H54 (cell line): ENCODE measurements at places on chromosomes 13 and 19.
A peak's percentile ranks its signal among the peaks of the same experiment; 100 is the strongest.

- no peak for DNase-seq
Measured at GRCh38 chr13:109105899-109106298, 476.5 kb downstream of the MYO16 start.

- no peak for DNase-seq
Measured at GRCh38 chr13:95671597-95671996, 5.3 kb upstream of the DNAJC3 start.

DNA sequence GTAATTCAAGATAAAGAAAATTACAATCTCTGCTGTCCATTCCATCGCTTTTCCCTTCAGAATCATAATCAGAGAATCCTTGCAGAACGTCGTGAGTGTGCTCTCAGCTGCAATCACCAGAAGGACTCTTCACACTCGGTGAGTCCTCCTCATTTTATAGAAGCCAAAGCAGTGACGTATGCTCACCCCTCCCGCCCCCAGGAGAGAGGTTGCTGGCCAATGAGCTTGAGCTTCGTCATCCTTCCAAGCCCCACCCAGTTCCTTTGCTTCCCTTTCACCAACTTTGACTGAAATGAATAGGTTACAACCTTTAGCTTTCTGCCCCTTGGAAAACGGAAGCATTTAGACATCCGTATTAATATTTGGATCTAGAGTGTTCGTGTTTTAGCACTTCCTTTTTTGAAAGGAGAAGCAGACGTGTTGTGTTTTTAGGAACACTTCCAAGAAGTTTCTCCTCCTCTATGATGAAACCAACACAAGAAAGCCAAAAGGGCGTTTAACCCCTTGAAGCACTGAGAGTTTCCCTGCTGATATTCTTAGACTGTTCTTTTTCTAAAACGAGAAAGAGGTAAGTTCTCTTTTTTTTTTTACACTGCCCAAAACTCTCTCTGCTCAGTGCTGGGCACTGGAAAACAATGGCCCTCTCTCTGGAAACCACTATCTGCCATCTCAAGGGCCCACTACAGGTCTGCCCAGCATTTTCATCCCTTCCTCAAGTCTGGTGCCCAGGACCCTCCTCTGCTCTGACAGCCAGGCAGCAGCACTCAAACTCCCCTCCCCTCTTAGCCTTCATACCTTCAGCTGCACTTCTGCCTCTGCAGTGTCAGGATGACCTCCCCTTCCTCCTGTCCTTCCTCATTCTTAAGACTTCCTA, 44.3 kb upstream of the CEACAM21 start:
- peak; percentile 58 for DNase-seq

DNA sequence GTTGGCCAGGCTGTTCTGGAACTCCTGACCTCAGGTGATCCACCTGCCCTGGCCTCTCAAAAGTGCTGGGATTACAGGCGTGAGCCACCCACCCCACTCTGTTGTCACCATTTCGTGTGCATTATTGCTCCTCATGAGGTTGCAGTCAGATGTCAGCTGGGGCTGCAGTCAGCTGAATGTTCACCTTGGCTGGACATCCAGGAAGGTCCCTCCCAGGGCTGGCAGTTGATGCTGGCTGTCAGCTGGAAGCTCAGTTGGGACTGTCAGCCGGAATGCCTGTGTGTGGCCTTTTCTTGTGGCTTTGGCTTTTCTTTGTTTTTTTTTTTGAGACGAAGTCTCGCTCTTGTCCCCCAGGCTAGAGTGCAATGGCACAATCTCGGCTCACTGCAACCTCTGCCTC, 6.6 kb downstream of the MEGF8 start:
- DNase-seq: no peak

DNA sequence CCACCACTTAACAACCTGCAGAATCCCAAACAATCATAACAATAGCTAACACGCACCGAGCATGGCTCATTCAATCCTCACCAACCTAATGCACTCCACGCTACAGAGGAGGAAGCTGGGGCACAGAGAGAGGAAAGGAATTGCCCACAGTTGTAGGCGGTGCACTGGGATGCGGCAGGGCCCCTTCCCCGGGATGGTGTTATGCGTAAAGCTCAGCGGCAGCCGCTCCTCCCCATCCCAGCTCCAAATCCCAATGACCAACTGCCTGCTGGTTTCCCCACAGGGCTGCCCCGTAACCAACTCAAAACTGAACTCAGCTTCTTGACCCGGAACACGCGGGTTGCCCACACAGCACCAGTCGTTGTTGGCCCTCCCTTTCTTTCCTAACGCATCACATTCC, 42.2 kb downstream of the SERP2 start:
- no peak for DNase-seq

GRCh38 chr19:43760941-43761340, 6.2 kb upstream of the SMG9 start:
- no peak for DNase-seq

DNA sequence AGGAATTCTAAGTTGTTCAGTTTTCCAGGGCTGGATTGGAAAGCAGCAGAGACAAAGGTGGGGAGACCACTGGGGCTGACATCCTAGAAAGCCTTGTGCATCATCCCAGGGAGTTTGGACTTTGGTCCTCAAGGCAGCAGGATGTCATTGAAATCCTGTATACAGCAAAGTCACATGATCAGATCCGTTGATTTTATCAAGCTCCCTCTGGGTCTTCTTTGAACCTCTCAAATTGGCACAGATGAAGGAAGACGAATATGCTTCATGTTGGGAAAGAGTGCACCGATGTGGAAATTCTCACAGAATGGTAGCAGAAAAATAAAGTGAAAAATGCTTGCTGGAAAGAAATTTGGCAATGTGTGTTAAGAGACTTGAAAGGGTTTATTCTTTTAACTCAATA, 149.8 kb upstream of the TMTC4 start:
- DNase-seq: no peak

DNA sequence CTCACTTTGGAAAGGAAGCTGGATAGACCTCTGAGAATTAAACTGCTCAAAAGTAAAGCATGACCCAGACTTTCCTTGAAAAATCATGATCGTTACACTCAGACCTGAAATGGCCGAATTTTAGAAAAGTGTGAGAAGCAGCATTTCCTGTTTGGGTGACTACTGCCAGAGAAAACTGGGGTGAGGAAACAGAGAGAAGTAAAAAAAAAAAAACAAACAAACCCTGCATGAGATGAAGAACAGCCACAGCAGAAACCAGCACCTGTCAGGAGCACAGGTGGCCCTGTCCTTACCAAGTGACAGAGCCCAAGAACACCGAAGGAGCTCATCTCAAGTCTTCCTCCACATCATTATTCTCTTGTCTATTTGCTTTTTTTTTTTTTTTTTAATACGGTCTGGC, 12.0 kb upstream of the ADPRHL1 start:
- DNase-seq: no peak

- DNase-seq: no peak
Measured at GRCh38 chr19:9782338-9782737, 13.8 kb upstream of the ZNF846 start.

DNA sequence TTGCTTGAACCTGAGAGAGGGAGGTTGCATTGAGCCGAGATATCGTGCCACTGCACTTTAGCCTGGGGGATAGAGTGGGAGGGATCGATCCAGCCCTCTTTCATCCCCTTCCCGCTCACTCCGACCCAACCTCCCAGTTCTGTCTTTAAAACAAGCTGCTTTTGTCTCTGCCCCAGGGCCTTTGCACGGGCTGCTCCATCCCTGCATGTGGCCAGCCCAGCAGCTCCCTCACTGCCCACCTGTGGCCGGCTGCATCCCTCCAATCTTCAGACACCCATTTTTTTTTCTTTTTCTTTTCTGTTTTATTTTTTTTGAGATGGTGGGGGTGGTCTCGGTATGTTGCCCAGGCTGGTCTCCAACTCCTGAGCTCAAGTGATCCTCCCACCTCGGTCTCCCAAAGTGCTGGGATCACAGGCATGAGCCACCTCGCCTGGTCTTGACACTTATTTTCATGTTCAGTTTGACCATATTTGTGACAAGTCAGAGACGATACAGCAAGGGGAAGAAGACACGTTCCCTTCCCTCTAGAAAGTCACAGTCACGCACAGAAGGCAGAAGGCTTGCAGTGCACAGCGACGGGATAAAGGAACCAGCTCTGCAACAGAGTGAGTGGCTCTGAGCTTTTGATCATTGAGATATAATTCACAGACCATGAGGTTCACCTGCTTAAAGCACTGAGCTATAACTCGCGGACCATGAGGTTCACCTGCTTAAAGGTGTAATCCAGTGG, 31.8 kb downstream of the EFNA2 start:
- DNase-seq: no peak

DNA sequence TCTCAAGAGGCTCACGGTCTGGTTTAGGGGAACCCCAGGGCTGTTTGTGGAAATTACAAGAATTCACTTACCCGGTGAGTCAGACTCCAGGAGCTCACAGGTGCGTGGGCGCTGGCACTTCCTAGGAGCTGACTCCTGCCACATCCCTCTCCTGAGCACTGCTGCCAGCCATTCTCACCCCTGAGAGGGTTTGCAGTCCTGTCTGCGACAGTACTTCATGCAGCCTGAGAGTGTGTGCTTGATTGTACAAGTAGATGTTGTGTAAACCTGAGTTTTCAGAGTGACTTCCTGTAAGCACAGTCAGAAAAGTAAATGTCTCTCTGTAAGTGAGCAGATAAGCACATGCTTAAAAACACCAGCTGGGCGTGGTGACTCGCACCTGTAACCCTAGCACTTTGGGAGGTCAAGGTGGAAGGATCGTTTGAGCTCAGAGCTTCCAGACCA, 8.1 kb downstream of the MRPL4 start:
- no peak for DNase-seq

GRCh38 chr19:3914199-3914598, 18.7 kb upstream of the NMRK2 start:
- DNase-seq: no peak

DNA sequence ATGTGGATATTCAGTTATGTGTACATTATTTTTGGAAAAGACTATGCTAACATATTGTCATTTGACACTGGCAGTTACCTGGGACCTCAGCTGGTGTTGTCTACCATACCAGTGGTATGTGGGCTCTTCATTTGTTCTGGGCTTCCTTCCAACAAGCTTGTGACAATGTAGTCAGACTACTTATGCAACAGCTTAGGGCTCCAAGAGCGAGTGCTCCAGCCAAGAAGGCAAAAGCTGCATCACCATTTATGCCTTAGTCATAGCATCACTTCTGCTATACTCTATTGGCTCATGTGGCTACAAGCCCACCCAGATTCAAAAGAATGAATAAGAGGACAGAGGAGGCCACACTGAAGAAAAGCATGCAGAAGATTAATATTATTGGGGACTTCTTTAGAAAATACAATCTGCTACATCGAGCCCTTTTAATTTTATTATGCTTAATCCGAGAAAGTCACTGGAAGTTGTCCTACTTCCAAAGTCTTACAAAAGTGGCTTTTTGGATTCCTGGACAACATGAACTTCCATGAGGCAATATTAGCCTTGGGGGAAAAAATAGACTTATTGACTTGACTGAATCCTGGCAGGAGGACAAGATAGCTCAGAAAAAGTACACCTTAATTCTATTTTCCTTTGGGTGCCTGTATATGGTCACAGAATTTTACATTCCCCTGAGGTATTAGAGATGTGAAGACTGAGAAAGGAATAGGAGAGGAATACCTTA, 529.4 kb upstream of the HTR2A start:
- DNase-seq: no peak

DNA sequence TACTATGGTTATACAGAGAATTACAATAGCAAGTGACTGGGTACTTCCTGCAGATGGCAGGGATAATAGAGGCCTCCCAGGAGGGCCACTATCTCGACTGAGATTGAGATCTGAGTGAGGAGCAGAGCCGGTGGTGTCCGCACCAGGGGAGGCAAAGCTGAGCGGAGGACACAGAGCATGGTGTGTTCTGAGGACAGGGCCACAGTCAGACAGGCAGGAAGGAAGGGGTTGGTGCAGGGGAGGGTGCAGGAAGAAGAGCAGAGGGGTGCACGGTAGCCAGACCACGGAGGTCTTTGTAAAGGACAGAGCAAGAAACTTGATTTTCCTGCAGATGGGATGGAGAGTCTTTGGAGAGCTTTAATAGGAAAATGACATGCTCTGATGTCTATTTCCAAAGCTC, 152.4 kb downstream of the SHISA2 start:
- DNase-seq: no peak

- peak; percentile 78 for DNase-seq
Measured at GRCh38 chr19:18385675-18386542, at the start of gene GDF15. TSS of gene GDF15 (plus strand) at chr19:18386158. CDS start at chr19:18386190, 32 bp downstream.

GRCh38 chr13:73336773-73337172, 278.0 kb downstream of the KLF5 start:
- DNase-seq: no peak

- no peak for DNase-seq
Measured at GRCh38 chr13:48188131-48188530, 44.9 kb upstream of the ITM2B start.

DNA sequence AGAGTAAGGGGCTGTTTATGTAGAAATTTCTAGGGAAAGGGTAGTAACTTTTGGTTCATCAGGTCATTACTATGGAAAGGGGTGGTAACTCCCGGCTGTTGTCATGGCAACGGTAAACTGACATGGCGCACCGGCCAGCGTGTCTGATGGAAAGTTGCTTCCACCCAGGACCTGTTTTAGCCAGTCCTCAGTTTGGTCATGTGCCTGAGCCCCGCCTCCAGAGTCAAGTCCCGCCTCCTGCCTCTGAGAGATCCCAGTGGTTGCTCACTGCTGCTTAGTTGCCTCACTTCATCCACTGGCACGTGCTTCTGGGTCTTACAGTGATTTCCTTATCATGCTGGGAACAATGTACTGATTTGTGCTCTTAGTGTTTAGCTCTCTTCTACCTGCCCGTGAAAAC, 455.2 kb upstream of the ZNF507 start:
- no peak for DNase-seq

GRCh38 chr13:23805122-23805521, 84.1 kb downstream of the MIPEP start:
- no peak for DNase-seq

DNA sequence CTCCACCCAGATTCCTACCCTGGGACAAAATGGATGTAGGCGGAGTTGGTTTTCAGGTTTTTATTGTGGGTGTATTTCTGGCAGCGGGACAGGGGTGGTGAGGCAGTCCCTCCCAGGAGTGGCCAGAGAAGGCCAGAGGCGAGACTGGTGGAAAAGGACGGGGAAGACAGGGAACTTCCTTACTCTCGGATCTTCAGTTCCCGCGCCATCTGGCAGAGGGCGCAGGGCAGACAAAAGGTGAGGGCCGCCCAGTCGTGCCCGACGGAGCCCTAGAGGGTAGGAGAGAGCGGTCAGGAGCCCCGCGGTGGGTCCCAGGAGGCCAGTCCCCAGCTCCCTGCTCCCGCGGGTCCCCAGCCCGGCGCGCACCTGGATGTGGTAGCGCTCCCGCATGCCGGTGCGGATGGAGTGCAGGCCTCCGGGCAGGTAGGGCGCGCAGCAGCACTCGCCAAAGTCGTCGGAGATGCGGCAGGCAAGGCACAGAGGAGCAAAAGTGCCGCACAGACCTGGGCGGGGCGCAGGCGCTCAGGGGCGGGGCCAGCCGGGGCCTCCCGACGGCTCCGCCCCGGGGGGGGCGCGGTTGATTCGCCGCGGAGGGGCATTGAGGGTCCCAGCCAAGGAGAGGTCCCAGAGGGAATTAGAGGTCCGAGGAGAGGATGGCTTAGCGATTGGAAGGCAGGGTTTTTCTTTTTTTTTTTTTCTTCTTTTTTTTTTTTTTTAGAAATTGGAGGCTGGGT, 3.0 kb downstream of the CNFN start:
- peak; percentile 97 for DNase-seq

DNA sequence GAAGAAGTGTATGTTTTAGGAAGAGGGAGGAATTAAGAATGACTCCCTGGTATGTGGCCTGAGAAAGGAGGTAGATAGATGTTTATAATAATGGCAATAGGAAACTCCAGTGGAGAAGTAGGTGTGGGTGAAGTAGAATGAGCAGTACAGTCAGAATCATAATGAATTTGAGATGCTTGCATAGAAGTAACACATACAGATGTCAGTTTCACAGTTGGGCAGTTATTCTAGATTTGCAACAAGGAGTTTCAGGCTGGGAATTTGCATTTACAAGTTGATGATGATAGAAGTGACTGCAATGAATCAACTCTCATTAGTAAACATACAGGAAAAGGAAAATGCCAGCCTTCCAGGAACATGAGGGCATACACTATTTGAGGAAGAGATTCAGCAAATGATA, 149.0 kb downstream of the SLITRK1 start:
- DNase-seq: no peak
